ENCODE measurements at places on chromosomes 12 and 14.

DNA sequence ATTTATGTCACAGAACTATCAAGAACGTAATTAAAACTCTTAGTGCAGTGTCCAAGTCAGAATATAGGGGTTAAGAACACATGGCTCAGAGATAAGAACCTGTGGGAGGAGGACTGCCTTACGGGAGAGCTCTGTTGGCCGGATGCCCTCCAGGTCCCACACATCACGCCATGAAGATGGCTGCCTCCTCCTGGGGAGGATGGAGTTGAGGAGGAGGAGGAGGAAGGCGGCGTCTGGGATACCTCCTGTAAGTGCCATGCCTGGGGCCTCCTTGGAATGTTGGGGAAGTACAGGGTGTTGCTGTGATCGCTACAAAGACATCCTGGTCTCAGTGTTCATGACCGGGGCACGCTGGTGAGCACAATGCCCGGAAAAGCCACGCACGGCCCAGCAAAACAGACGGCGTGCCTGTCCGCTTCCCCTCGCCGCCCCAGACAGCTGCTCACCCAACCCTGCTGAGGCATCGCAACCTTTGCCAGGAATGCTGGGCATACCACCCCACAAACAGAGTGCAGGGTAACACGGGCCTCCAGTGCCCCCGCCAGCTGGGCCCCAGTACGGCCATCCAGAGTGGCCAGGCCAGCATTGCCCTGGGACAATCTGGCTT, 28.7 kb upstream of the CD9 start:
- no peak for DNase-seq

GRCh38 chr12:16583969-16584745, 21.8 kb downstream of the LMO3 start:
- DNase-seq: no peak

DNA sequence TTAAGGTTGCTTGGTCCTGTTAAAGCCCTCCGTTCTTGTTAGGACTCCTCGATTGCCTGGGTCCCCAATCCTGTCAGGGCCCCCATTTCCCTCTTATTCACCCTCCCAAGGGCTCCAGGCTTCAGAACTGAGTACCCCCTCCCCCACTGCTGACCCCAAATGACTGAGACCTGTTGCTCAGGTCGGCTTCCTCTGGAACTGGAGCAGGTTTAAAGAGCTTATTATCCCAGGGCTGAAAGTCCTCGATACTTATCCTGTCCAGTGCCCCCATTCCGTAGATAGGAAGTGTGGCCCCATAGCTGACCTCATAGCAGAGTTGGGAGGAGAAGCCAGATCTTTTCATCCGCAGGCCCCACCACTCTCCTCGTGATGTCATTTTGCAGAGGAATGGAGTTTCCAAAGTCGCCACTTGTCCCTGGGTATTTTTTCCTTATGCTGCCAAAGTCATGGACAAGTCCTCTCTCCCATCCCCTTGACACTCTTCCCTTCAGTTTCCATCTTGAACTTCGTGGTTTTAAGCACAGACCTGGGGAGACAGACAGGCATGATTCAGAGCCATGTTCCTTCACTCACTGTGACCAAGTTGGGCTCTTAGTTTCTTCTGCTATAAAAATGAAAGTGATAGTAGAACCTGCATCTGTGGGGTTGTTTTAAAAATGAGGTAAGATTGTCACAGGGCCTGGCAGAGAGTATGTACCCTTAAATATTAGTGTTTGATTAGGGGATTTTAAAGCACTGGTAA, 1.2 kb downstream of the USP30 start:
- DNase-seq: peak; percentile 29

- no peak for DNase-seq
Observed at GRCh38 chr12:131041216-131041967, 87.7 kb downstream of the ADGRD1 start.

DNA sequence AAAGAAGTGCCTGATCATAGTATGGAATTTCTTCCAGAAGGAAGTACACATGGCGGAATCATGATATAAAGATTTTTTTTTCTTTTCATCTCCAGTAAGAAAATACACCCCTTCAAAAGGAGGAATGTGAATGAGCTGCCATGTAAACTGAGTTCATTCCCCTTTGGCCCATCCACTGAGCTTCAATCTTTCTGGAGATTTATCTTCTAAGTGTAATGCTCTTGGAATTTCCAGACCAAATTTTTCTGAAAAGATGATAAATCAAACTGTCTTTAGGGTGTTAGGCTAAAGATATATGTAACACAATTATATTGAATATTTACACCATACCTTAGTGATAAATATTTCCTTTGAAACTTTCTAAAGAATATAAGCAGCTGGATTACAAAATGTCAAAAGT, 5.2 kb downstream of the DCN start:
- DNase-seq: no peak

- no peak for DNase-seq
Observed at GRCh38 chr14:29636870-29637269, 290.8 kb downstream of the PRKD1 start.

DNA sequence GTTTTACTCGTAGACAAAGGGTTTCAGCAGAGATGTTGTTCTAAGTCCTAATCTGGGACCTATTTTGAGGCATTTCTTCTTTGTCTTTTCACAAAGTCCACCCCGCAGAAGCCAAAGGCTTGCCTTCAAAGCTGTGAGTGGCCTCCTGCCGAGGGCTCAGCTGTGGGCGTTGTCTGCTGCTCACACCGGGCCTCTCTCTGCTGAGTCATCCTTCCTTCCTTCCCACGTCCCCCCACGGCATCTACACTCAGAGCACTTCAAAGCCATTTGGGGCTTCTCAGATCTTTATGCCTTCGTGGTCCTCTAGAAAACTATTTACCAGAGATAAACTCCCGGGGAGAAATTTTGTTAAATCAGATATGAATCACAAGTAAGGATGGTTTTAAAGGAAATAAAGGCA, 115.9 kb upstream of the TMPO start:
- peak; percentile 77 for DNase-seq

- no peak for DNase-seq
Observed at GRCh38 chr14:30960216-30960615, 65.2 kb upstream of the AP4S1 start.
